Liver (tissue), 10 donors: ENCODE measurements at places on chromosomes 4 and X.

- DNase-seq: no peak
Measured at GRCh38 chr4:163385466-163385865, 41.8 kb downstream of the NPY5R start.

DNA sequence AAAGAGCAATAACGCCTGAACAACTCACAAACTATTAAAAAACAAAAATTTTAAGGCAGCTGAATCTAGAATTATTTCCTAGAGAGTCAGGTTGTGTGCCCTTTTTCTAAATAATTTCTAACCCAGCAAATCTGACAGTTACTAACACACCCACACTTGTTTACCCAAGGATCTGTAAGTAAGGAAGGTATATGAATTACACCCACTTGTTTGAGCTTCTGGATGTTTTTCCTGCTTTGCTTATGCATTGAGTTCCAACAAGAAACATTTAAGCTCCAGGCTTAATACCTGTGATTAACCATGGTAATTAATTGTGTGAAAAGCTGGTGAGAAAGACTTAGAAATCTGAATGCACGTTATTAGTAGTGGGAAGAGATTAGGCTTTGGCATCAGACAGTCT, 1.5 kb downstream of the NIPAL1 start:
- no peak for DNase-seq

DNA sequence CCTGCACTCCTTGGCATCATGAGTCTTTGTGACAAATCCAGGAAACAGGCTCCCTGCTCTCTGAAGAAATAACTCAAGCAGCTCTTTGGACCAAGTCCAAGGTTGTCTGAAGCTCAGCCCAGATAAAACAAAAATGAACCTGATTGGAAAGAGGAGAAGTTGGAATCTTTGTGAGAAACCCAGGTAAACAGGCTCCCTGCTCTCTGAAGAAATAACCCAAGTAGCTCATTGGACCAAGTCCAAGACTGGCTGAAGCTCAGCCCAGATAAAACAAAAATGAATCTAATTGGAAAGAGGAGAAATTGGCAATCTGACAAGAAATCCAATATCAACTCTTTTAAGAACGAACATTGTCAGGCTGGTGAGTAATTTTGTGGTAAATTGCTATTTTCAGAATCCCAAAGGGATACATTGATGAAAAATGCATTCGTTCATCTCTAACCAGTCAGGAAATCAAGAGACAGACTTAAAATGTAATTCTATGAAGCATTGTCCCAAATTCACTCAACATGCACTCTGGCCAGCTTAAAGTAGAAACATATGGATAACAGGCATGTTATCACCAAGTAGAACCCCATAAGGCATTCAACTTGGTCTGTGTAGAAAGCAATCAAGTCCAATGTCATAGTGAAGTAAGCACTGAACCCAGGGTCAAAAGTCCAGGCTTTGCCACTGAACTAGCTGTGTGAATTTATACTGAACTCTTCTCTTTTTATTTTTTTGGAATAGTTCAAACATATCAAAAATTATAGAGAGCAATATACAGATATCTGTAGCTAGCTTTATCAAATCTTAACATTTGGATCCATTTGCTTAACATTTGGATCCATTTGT, 16.8 kb upstream of the NFXL1 start:
- DNase-seq: no peak

DNA sequence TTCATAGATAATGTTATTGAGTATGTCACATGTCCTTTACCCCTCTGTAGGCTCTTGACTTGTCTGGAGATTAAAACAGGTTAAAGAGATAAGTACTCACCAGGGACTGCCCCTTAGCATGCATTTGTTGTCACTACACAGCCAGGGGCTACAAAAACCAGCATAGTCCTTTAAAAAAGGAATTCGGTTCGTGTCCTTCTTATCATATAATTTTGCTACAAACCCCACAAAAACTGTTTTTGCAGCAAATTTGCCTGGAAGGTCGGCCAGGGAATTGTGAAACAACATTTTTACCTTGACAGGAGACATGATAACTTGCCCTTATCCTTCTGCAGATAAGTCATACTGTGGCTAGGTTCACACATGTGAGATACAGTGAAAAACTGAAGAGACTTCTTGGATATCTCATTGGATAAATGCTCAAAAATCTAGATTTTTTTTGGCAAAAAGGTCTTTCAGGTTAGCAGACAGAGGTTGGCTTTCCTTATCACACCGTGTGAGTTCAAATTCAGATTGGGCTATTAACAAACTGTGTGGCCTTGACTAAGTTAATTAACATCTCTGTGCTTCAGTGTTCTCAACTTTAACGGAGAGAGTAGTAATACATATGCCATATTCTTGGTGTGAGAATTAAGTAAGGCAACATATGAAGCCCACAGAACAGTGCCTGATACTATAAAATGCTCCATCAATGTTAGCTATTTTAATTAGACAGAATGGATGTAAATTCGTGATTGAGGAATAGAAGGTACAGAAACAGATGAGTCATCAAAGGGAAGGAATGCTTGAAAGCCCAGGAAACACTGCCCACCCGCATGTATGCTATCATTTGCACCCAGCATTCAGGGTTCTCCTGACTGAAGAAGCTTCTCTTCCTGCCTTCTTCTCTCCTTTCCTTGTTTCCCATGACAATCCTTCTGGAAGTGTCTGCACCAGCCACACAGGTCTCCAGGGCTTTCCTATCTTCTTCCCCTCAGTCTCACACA, 30.0 kb downstream of the FAM9C start:
- no peak for DNase-seq

GRCh38 chrX:127128282-127128681, 308.8 kb downstream of the PRR32 start:
- no peak for DNase-seq

DNA sequence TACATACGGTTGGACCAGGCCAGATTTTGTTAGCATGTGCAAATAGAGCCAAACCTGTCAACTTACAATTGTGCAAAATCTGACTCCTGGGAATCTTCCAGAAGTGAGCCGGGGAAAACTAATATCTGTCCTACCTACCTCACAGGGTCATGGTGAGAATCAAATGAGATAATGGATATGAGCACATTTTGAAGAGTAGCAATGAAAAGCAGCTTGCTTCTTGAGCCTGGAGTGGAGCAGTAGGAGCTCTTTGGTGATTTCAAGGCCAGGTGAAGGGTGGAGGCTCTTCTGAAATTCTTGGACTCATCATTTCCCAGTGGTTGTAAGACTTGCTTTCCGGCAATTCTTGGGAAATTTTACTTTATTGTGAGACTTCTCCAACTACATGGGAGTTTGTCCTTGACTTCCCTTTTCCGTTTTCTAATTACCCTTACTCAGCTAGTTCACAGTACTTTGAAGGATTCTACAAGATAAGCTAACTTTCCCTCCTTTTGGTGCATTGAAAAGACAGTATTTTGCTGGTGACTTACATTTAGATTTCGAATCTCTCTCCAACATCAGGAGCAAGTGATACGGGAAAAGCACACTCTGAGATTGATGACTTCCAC, 12.2 kb downstream of the PLAC1 start:
- no peak for DNase-seq

DNA sequence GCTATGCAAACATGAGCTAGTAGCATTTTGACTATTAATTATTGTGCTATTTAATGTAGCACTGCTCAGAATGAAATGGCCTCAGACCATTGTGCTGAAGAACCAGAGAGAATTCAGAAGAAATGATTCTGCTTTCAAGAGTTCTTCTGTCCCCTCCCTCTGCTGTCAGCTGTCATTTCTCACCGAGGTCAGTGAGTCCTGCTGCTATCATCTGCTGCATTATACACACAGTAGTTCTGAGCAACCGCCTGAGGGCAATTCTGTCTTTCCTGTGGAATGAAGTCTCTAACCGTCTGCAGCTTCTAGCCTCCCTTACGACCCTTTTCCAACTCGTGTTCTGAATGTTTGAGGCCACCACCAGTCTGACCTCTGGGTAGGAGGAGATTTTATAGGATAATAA, 249.4 kb downstream of the HNRNPD start:
- DNase-seq: no peak

GRCh38 chrX:19532709-19533108, 17.4 kb upstream of the MAP3K15 start:
- DNase-seq: no peak
